ENCODE measurements at places on chromosomes 2 and 18.

GRCh38 chr2:18525236-18525635, 35.2 kb downstream of the RDH14 start:
- no peak for DNase-seq

- no peak for DNase-seq
Measured at GRCh38 chr2:136962105-136962725, 196.9 kb downstream of the THSD7B start.

DNA sequence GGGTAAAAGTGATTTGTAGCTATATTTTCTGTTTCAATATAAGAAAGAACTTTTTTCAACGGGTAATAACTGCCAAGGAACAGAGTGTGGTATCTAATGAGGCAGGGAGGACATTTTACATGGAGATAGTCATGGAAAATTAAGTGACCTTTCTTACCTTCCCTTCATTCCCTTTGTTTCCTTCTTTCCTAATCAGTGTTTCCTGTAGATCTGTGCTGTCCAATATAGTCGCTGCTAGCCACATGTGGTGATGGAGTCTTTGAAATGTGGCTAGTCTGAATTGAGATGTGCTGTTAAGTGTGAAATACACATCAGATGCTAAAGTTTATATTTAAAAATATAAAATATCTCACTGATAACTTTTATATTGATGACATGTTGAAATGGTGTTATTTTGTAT, 81.8 kb downstream of the BABAM2 start:
- no peak for DNase-seq

DNA sequence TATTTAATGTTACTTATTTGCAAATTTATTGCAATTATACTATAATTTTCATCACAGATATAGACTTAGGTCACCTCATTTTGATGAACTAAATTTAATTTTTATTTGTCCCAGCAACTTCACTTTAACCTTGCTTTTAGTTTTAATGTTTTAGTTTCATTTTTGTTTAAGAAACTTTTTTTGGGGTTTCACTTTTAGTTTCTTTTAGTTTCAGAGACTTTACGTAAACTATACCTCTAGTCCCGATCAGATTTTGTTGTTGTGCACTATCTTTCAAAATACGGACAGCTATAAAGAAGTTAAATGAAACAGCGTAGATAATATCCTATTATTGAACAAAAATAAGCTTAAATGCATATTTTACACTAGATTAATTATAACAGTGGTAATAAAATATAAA, 460.5 kb downstream of the ERBB4 start:
- no peak for DNase-seq

DNA sequence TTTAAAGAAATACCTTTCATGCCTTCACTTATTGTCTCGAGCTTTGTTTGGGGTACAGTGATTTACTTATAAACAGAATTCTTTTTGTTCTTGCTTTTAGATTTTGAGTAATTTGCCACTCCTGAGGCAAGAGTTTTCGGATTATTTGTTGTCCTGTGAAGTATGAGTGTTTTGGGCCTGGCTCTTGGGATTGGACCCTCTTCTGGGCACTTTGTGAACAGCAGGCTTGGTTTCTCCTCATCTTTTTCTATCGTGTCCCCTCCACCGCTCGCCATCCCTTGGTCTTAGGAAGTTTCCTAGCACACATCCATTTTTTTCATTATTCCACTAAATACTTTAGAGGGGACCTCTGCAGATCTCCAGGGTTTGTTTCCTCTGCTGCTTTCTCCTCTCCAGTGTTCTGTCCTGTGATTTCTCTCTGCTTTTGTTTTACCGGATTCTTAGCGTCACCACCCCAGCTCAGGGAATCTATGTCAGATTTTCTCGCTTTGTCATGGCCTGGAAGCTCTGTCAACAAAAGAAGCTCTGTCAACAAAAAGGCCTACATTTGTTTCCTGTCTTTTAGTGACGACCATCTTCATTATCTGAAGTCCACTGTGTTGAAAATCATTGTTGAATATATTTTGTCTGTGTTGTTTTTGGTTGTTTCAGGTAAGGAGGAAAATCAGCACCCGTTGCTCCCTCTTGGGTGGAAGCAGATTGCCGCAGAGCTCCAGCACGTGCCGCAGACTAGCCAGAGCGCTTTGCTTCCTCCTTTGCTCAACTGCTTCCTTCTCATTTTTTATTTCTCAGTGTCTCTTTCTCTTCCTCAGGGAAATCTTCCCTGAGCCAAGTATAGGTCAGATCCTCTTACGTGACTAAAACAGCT, 27.8 kb downstream of the ANKRD62 start:
- no peak for DNase-seq

GRCh38 chr2:75356865-75357264, 157.5 kb upstream of the TACR1 start:
- no peak for DNase-seq

DNA sequence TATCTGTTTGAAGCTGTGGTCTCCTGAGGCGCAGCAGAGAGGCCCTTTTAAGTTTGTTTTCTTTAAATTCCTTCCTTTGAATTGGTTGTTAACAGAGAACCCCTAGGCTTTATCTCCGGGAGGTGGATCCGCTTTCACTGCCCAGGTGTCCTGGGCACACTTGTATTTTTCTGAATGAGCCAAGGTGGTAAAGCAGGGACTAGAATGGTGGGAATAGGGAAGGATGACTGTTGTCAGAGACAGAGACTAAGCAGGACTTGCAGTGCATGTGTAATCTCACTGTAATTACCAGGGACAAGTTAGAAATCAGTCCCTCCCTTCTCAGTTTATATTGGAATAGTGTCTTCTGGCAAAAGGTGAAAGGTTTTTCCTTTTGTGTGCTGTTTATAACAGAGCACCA, 72.8 kb downstream of the PHLPP1 start:
- no peak for DNase-seq

GRCh38 chr18:58784601-58785137, 80.0 kb upstream of the ZNF532 start:
- no peak for DNase-seq

DNA sequence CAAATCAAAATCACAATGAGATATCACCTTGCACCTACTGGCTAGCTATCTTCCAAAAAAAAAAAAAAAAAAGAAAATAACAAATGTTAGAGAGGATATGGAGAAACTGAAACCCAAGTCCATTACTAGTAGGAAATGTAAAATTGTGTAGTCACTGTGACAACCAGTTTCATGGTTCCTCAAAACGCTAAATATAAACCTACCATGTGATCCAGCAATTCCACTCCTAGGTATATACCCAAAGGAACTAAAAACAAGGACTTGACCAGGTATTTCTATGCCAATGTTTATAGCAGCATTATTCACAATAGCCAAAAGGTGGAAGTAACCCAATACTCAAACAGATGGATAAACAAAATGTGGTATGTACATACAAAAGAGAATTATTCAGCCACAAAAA, 11.7 kb upstream of the SCRN3 start:
- DNase-seq, result no peak

GRCh38 chr2:215888680-215889079, 124.7 kb downstream of the MREG start:
- DNase-seq, result no peak

DNA sequence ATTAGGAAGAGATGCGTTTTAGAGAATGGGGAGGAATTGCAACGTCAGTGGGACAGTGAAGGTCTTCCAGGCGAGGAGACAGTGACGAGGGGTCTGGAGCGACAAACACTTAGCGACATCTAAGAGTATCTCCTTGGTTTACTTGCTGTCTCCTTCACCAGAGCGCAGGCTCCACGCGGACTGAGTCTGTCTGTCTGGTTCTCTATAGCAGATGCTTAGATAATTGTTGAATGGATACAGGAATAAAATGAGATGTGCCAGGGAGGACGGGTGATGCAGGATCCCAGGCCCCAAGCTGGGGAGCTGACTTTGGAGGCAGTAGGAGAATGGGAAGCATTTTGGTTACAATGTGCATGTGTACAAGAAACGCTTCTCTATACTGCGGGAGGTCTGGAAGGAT, 56.9 kb upstream of the SMAD7 start:
- no peak for DNase-seq

- DNase-seq, result no peak
Measured at GRCh38 chr2:75238670-75239330, 39.5 kb upstream of the TACR1 start.

GRCh38 chr2:120237491-120237902, 14.3 kb upstream of the TMEM185B start:
- DNase-seq, result no peak

DNA sequence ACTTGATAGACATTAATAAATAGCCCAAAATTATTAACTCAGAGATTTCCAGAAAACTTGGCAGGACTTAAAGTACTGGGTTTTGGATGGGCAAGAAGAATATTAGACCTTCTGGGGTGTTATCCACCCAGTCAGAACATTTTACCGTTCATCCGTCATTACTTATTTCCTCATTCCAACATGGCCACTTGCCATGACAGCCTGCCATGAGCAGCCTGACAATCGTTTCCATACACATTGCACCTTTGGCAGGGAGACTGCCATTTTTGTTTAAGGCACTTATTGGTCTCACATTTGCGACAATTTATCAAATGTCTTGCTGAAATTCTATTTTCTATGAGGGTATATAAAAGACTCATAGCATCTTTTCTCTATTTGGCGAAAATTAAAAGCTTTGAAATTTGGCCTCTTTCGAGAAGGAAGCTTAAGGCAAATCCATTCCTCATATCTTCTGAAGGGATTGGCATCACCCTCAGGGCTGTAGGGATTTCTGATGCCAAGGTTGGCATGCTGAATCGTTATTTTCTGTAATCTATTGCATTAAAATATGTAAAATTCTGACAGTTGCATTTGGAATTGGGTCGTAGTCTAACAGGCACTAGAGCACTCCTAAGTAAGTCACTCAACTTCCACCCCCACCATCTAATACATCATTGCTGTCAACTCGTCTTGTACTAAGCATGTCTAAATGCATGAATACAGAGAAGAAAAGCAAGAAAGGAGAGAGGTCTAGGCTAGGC, 406.3 kb upstream of the PIK3C3 start:
- DNase-seq, result no peak

GRCh38 chr2:124091721-124092120, 66.6 kb downstream of the CNTNAP5 start:
- DNase-seq, result no peak

- no peak for DNase-seq
Measured at GRCh38 chr18:33181016-33181415, 259.5 kb downstream of the CCDC178 start.

- no peak for DNase-seq
Measured at GRCh38 chr2:180849851-180850250, 130.6 kb upstream of the UBE2E3 start.

- no peak for DNase-seq
Measured at GRCh38 chr2:238236571-238236970, 3.3 kb downstream of the HES6 start.

DNA sequence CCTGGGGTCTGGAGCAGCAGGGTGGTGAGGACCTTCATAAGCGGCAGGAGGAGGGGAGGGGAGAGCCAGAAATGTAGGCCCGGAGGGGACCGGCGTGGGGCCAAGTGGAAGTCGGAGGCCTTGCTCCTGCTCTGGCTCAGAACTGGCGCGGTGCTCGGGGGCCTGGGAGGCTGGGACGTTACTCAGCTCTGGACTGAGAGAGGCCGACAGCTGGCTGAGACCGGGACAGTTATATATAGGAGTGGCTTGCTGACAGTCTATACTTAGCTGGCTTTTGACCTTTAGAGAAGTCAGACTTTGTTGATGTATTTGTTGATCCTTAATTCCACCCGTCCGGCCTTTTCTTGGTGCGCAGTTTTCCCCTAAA, 15.7 kb downstream of the IGFBP5 start:
- no peak for DNase-seq

DNA sequence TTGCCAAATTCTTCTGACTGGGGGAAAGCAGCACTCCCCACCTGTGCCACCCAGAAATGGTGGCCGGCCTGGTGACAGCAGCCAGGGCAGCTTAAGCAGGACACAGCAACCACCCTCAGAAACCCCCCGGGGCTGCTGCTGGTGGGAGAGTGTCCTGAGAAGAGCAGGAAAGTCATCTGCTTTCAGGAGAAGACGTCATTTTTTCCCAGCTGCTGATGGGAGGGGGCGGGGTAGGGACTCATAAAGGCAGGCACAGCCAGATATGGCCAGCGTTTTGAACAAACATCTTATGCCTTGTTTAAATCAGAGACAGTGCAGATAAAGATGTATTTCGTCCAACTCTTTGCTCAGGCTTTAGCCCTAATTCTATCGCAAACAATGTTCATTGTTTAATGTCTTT, 139.5 kb downstream of the LRRC30 start:
- no peak for DNase-seq

GRCh38 chr2:73654175-73654574, 12.0 kb upstream of the NAT8 start:
- no peak for DNase-seq

DNA sequence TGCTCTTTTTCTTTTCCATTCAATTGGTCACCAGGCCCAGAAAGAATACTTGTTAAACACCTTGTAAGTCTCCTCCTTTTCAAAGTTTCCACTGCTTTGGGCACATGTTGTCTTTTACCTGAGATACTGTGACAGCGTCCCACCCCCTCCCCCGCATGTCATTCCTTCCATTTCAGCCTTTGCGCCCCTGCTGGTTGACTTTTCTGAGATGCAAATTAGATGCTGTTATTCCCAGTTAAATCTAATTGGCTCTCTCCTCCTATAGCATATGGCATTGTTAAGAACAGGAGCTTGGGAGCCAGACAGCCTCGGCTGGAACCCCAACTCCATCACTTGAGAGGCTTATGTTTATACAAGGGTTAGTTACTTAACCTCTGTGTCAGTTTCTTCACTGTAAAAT, 80.3 kb upstream of the GAREM1 start:
- no peak for DNase-seq

GRCh38 chr2:19349911-19350677, 8.3 kb downstream of the OSR1 start:
- DNase-seq, result no peak

- no peak for DNase-seq
Measured at GRCh38 chr2:134134827-134135226, 119.0 kb upstream of the MGAT5 start.

DNA sequence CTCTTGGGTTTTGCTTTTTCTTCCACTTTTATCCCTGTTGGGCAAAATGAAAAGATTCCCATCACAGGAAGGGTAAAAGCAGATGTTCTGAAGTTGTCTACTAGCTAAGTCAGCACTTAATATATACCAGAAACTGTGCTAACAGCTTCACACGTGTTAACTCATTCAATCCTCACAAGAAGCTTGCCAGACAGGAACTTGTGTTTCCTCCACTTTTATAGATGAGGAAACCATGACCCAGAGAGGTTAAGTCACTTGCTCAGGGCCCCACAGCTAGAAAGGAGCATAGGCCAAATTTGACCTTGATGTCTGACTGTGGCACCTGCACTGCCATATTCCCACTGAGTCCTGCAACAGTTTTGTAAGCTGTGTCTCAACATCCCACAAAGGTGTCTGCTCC, 76.8 kb upstream of the EPC2 start:
- DNase-seq, result no peak

- no peak for DNase-seq
Measured at GRCh38 chr2:88022669-88022921, 6.2 kb upstream of the RNU2-63P start.

- no peak for DNase-seq
Measured at GRCh38 chr2:209613649-209614305, 157.9 kb upstream of the UNC80 start.

GRCh38 chr2:162824304-162824703, 14.3 kb downstream of the KCNH7 start:
- DNase-seq, result peak; percentile 43

DNA sequence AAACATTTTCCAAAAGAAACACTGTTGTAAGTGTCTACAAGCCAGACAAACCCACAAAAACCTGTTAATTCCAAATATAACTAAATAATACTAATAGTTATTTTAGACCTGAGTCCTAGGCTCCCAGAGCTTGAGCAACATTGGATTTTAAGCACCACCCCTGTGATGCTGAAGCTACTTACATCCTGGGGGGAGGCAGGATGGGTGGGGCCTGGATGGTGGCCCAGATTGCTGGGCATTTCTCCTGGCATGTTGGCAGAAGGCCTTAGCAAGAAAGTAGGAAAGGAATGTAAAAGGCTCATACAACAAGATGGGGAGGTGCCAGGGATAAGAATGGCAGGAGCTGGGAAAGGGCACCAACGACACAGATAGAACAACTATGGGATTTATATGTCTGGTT, 50.7 kb upstream of the OTX1 start:
- DNase-seq, result no peak

All from NCI-H774 (cell line).